Effector memory CD8-positive, alpha-beta T cell (primary cell): ENCODE measurements at places on chromosomes 5 and 9.
A peak's percentile ranks its signal among the peaks of the same experiment; 100 is the strongest.

DNA sequence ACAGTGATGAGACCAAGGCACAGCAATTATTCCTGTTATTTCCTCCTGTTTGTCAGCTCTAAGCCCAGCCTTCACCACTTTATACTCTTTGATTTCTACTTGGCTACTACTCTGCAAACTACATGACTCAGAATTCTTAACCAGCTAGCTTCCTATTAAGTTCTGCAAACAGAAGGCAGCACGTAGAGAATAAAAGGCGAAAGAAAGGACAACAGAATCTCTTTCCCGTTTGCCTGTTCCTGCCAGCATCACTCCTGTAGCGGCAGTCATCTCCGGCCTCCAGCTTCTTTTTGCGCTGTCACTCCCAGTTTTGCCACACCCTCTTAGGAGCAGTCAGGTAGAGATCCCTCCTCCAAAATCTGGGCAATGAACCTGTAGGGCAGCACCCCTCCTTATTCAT lies 29.9 kb downstream of the DPYSL3 start:
- no peak for DNase-seq

DNA sequence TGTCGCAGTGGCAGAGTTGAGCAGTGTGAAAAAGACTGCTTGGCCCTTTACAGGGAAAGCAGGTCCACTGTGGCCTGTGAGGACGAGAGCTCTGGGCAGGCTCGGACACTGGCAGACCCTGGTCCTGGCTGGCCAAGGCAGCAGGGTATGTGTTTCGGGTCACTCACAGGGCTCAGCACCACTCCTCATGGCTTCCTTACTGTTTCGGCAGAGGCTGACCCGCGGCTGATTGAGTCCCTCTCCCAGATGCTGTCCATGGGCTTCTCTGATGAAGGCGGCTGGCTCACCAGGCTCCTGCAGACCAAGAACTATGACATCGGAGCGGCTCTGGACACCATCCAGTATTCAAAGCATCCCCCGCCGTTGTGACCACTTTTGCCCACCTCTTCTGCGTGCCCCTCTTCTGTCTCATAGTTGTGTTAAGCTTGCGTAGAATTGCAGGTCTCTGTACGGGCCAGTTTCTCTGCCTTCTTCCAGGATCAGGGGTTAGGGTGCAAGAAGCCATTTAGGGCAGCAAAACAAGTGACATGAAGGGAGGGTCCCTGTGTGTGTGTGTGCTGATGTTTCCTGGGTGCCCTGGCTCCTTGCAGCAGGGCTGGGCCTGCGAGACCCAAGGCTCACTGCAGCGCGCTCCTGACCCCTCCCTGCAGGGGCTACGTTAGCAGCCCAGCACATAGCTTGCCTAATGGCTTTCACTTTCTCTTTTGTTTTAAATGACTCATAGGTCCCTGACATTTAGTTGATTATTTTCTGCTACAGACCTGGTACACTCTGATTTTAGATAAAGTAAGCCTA lies 15.7 kb downstream of the SQSTM1 start:
- peak; percentile 38 for DNase-seq

GRCh38 chr9:109466623-109467590 lies 31.2 kb downstream of the PTPN3 start:
- DNase-seq: no peak

- DNase-seq: no peak
Observed at GRCh38 chr9:136625101-136626065, 37.3 kb upstream of the EGFL7 start.

- DNase-seq: no peak
Observed at GRCh38 chr9:3170819-3171218, 326.9 kb upstream of the PUM3 start.

GRCh38 chr5:141517880-141518617 lies 29.2 kb downstream of the PCDHGC5 start:
- DNase-seq: no peak

GRCh38 chr9:89721176-89721700 lies 116.4 kb downstream of the GADD45G start:
- DNase-seq: no peak

DNA sequence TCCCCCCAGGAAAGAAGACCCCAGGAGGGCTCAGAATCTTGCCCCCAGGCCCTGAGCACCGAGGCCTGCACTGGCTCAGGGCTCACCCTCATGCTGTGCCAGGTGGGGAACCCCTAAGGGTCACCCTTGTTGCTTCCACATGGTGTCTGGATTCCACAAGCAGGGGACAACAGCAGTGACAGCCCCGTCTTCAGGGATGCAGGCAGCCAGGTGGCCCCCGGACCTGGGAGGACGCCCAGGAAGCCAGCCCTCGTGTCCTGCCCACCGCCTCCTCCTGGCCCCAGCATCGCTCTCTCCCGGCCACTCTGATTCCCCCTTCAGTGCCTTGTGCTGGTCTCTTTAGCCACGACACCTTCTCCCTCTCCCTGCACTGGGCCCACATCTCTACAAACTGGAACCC lies 60.0 kb upstream of the SARDH start:
- no peak for DNase-seq

DNA sequence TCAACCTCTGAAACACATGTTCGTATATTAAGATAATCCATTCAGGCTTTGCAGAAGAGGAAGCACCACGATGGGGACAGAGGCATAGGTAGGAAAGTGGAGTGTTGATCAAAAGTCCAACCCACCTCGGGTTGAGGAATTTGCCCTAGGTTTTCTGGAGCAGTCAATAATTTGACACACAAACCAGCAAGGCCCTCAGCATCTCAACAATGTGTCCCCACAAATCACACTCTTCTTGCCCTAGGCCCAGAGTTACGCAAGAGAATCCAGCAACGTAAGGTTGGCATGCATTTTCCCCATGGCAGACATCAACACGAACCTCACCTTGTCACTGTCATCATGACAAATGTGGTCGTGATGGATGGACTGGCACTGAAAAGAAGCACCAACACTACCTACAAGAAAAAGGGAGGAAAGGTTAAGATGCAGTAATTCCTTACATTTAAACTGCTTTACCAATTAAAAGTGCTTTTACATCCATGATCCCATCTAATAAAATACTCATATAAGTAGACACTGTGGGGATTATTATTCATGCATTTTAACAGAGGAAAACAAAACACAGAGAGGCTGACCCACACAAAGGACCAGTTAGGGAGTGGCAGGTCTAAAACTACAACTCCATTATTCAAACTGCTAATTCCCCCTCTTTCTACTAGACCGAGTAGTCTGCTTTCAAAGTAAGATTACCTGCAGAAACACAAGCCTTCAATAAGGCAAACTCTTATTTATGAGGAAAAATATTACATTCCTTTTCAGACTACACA lies 24.4 kb upstream of the RNF38 start:
- no peak for DNase-seq

- DNase-seq: no peak
Observed at GRCh38 chr5:54438620-54439389, 16.7 kb upstream of the HSPB3 start.

GRCh38 chr5:159420940-159421339 lies 90.7 kb upstream of the IL12B start:
- no peak for DNase-seq

DNA sequence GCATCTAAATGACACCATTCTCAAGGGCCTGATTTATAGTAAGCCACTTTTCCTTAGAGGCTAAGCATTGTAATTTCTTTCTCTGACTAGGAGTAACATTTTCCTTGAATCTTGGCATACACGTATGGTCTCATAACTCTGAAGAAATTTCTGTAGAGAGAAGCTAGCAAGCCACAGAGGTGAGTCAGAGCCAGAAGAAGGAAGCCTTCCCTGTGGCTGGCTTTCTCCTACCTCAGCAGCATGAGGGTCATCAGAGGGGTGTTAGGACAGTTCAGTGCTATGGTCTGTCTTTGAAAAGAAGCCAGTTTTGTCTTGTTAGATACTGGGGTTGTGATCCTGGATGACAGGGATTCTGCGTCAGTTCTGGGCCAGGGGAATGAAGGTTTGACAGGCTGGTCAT lies 3.2 kb downstream of the SNX30 start:
- no peak for DNase-seq

GRCh38 chr9:68584189-68585033 lies 43.7 kb upstream of the TMEM252 start:
- peak; percentile 79 for DNase-seq

- DNase-seq: no peak
Observed at GRCh38 chr9:95880021-95880690, 4.7 kb downstream of the ERCC6L2 start.

DNA sequence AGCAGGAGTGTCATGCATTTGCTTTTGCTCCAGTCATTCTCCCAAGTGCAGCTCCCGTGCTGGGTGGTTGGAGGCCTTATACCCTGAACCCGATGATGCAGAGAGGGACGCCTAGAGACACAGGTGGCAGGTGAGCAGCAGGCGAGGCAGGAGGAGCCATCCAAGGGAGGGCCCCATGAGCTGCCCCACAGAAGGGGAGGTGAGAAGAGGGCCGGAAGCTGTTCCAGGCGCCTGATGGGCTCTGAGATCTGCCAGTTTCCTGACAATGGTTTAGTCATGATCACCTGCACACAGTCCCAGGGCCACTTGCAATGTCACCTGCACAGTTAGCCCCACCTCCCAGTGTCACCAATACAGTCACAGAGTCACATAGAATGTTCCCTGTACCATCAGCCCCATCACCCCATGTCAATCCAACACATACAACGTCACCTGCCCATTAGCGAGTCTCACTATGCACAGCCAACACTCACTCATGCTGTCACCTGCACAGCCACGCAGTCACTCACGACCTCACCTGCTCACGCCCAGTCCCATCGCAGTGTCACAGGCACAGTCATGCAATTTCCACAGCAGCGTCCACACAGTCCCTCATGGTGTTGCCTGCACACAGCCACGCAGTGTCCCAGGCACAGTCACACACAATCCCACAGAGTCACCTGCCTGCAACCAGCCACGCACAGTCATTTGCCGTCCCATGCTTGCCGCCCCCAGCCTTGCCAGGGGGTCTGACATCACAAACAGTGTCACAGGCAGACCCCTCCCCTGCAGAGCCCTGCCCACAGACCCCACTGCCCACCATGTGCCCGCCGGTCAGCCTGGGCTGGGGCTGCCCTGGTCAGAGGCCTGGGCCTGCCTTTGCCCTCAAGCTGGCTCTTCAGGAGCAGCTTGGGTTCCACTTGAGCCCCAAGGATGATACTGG lies 113.4 kb downstream of the LHX2 start:
- DNase-seq: no peak

DNA sequence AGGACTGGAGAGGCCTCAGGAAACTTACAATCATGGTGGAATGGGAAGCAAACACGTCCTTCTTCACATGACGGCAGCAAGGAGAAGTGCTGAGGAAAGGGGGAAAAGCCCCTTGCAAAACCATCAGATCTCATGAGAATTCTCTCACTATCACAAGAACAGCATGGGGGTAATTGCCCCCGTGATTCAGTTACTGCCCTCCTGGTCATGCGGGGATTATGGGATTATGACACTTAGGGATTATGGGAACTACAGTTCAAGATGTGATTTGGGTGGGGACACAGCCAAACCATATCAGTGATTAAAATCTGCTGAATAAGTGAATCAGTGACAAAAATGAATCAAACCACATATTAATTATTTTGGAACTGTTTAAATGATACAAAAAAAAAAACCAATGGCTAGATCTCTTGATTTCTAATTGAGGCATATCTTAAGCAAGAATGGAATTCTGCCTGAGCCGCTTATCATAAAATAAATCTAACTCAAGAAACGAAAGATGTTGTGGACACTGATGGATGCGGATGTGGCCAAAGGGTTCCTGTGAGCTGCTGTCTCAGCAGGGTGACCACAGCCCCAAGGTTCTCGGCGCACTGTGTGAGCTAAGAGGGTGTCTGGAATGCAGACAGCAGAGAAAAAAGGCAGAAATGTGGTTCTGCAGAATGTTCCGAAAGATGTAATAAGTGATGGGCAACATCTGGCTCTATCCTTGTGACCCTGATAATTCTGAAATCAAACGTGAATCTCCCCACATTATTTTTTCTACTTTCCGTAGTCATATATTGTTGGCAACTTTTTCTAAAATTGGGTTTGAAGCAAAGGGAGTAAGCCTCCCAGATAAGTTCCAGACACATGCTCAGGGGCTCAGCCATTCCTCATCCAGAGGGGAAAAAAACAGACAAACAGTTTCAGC lies 107.2 kb upstream of the ICE1 start:
- no peak for DNase-seq

GRCh38 chr9:92983984-92984589 lies 36.8 kb downstream of the FGD3 start:
- DNase-seq: no peak

DNA sequence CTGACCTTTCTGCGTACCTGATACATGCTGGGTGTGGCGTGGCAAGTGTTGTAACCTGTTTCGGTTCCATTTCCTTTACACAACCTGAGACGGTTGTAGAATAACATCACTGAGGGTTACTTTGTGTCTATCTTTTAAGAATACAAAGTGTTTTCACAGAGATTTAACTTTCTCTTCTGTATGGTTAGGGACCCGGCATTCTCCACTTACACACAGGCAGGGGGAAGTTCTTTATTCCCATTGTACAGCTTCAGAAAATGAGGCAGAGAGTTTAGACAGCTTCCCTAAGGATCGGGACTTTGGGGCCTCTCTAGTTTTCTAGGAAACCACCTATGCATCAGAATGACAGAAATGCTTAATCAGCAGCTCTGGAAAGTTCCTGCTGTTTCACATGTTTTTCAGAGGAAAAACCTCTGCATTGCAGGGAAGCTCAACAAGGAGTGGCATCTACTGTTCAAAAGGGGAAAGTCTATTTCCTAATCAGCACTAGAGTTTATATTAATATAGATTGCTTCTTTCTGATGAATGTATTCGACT lies 41.3 kb downstream of the CAST start:
- DNase-seq: no peak

DNA sequence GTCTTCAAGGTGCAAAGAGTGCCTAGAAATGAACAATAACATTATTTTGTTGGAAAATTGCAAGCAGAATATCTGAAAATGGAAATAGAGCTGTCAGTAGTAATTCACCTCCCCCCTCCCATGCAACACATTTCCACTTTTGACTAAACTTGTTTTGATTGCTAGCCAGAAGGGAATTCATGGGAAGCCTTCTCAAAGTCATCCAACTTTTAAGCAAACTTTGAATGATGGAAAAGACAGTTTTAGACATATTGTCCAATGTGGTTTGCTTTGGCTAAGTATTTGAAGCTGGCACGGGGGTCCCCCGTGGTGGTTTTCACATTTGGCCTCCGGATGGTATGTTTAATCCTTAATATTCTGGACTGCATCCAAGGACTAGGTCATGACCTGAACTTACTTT lies 7.5 kb downstream of the NR2F1 start:
- DNase-seq: no peak

- DNase-seq: no peak
Observed at GRCh38 chr9:98146101-98146991, 27.3 kb upstream of the TRIM14 start.

- no peak for DNase-seq
Observed at GRCh38 chr5:40984884-40985283, 75.6 kb downstream of the C7 start.
